ENCODE measurements at places on chromosomes 1 and 21.

DNA sequence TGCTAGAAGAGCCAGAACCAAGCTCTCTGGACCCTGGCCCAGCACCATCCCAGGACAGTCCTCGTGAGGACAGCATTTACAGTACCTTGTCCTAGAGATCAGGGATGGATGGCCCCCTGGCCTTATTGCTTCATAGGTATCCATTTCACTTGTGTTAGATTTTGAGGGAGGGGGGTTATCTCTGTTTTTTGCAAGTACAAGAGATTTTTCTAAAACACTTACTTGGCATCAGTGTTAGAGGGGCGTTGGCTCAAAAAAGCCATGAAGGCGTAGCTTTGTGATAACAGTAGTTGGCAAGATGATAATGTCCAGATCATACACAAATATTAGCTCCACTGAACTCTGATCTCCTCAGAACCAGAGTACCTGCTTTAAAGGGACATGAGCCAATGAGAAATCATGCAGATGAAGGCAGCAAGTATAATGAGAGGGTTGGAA is 5.8 kb upstream of the ATP1B1 start:
- DNase-seq: no peak

DNA sequence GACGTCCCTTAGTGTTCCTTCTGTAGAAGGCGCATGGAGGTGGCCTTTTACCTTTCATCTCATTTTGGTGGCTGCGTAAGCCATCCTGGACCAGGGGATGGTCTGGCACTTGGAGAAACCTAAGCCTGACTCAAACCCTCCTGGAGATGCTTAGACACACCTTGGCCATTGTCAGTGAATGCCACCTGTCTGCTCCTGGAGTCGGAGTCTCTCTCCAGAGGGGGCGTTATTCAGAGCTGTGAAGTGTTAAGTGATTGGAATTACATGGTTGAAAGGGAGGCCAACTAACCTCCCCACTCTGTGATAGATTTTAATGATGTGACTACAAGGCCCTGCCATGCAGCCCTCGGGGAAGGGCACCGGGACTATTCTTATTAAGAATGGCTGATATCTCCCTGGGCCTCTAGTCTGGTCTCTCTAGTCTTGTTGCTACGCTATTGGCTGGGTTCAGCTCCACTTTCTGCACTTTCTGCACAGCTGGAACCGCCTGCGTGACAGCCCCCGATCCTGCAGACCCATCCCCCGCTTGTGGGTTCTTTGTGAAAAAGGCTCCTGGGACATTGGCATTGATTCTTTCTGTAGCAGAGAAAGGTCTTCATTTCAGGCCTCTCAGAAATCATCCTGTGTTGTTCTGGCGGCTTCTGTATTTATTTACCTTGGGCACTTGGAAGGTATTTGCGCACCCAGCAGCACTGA is 4.2 kb downstream of the RASSF5 start:
- no peak for DNase-seq

DNA sequence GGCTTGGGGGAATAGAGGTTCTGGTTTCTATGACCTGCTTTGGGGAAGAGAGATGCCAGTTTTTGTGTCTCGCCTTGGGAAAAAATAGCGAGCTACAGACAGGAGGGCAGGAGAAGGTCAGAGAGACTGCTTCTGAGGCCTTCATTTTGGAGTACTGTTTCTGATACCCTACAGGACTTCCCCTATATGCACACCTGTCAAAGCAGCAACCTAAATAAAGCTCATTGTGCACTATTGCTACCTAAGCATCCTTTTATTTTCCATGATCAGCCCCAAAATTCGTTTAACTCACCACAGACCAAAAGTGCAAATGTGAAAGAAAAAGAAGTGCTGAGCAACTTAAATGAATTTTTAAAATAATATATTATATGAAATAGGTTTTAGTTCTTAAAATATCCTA is 145.6 kb upstream of the CHRM3 start:
- DNase-seq: no peak

DNA sequence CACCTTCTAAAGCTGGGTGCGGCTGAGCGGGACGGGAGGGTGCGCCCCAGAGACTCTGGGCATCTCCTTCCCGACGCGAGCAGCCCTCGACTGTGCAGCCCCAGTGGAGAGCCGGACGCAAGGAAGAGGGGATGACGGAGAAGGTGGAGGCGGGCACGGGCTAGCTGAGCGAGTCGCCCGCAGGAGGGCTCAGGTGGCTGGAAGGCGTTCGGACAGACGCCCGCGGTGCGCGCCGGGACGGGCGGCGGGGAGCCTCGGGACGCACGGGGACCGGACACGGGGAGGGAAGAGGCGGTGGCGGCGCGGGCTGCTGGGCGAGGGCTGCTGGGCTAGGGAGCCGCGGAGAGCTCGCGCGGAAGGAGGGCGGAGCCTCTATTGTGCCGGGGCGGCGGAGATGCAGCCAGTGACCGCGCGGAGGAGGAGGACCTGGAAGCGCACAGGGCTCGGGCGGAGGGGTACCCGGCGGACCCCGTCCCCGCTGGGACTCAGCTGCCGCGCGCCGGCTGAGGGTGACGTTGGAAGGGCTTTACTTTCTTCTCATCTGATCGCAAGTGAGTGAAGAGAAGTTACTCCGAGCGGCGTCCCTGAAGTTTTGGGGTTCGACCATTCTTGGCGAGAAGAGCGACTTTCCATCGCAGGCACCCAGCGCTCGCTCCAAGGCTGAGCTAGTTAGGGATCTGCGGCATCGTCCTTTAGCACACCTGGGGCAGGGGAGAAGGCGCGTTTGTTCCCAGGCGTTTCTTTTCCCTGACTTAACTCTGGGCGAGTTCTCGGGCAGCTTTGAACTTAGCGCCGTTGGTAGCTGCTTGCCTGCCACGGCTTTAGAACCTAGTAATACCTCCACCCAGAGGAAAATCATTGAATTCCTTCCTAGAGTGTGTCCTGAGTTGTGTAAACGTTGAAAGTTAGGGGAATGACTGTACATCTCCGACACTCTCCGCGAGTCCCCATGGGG is at the start of gene OLFML2B:
Gene OLFML2B, minus strand, starts transcription at position 323 of the 955 bp plus-strand sequence. CDS start 439 bp downstream, outside the sequence.
- peak; percentile 65 for DNase-seq
